ENCODE measurements at places on chromosomes 3 and 15. TPM values are rescaled to one million over a fixed set of nuclear protein-coding genes. Genes with fewer than 3 reads are reported as not detected.

The TMIE gene
- total RNA-seq, result 0.66 TPM

The GOLGA8T gene
- 0.53 TPM for total RNA-seq

The GTPBP8 gene
- total RNA-seq, result 29.8 TPM

DNA sequence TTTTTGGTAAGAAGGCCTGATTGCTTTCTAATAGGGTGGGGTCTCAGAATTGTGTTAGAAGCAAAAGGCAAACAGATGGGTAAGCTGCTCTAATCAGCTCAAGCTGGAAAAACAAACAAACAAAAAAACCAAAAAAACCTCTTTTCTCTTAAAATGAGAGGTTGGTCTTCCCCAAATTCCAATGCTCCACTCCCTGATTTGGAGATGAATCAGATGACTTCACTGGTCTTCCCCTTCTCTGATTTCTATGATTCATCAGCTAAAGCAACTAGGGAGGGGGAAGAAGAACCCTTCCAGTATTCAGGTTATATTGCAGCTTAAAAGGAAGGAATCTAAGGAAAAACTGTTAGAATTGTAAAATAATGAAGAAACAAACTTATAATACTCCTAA lies 9.6 kb upstream of the ANXA2 start:
- no peak for DNase-seq
- no peaks in the 10 kb centered on the region for H3K27me3 ChIP-seq
- no peaks in the 10 kb centered on the region for H3K36me3 ChIP-seq
- H3K4me1 ChIP-seq, result no peaks in the 10 kb centered on the region
- H3K27ac ChIP-seq, result no peak overlapping the region

DNA sequence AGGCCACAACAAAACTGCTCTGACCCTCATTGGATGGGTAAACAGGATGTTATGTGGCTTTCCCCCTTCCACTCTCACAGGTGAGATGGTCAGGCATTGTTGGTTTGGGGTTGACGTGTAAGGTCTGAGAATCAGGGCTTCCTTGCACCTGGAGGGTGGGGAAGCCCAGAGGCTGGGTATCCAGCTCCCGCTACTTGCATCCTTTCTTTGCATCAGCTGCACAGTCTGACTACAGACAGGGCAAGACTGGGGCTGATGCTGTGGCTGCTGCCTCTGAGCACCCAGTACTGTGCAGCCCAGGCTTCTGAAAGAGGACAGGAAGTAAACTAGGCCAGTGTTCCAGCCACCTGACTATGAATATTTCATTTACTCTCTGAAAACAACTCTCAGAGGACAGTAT lies 58.0 kb upstream of the ATP2B2 start:
- no peak overlapping the region for H3K4me3 ChIP-seq
- no peaks in the 10 kb centered on the region for H3K36me3 ChIP-seq
- no peaks in the 10 kb centered on the region for H3K27me3 ChIP-seq

- no peaks in the 10 kb centered on the region for H3K27me3 ChIP-seq
- H3K36me3 ChIP-seq, result no peaks in the 10 kb centered on the region
- no peak overlapping the region for H3K27ac ChIP-seq
- no peak overlapping the region for H3K4me3 ChIP-seq
- peak; percentile 91 for DNase-seq
These were observed 106.3 kb upstream of the RNU6-1 start for GRCh38 chr15:67945951-67946700.

DNA sequence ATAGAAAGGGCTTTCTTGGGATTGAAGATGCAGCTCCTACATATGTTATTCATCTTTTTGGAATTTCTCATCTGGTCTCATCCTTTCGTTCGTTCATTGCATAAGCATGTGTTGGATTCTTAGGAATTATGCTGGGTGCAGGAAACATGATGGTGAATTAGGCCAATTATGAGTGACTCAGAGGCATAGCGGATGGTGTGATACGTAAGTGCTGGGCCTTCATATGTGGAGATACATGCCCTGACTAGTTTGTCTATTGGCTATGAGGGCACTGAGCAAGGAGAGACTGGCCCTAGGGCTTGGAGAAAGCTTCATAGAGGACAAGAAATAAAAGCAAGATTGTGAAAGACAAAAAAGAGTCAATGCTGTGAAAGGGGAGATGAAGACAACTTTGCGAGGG lies 235.1 kb downstream of the MYRIP start:
- no peak overlapping the region for H3K4me3 ChIP-seq
- no peak for DNase-seq
- H3K27ac ChIP-seq, result peak overlapping the region; percentile 42

GRCh38 chr15:67922971-67923945 lies 83.4 kb upstream of the RNU6-1 start:
- H3K4me3 ChIP-seq, result no peak overlapping the region
- no peaks in the 10 kb centered on the region for H3K36me3 ChIP-seq
- H3K27ac ChIP-seq, result no peak overlapping the region
- no peaks in the 10 kb centered on the region for H3K27me3 ChIP-seq

DNA sequence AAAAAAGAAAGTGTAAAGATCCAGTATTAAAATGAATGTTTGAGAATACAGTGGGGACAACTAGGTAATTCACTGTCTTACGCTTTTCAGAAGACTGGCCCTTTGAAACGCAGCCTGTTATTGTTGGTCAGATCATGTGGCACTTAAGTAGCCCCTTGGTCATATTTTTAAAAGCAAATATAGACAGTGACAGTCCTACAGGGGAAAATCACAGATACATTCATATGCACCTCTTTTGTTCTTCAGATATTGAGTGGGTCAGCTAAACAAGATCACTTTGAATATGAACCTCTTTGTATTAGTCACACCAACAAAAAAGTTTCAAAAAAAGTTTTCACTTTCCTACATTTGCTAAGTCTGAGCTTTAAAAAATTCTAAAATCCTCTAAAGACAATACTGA lies 36.0 kb downstream of the TIGIT start:
- H3K36me3 ChIP-seq, result 0 out of 2 replicates have a peak, but pooled peaks cover 2% of the 10 kb centered on the region
- DNase-seq, result no peak
- no peaks in the 10 kb centered on the region for H3K27me3 ChIP-seq
- no peaks in the 10 kb centered on the region for H3K4me1 ChIP-seq
- no peak overlapping the region for H3K4me3 ChIP-seq

- H3K4me3 ChIP-seq, result no peak overlapping the region
- H3K27me3 ChIP-seq, result no peaks in the 10 kb centered on the region
- no peak overlapping the region for H3K27ac ChIP-seq
- H3K36me3 ChIP-seq, result no peaks in the 10 kb centered on the region
- no peaks in the 10 kb centered on the region for H3K4me1 ChIP-seq
These were observed 70.0 kb downstream of the CFAP20DC start for GRCh38 chr3:58979840-58980239.

GRCh38 chr3:57756528-57757401 lies 656 bp downstream of the SLMAP start:
- no peaks in the 10 kb centered on the region for H3K4me1 ChIP-seq
- peaks cover 13% of the 10 kb centered on the region for H3K36me3 ChIP-seq
- H3K4me3 ChIP-seq, result peak overlapping the region; percentile 96
- peak; percentile 33 for DNase-seq
- no peak overlapping the region for H3K27ac ChIP-seq

DNA sequence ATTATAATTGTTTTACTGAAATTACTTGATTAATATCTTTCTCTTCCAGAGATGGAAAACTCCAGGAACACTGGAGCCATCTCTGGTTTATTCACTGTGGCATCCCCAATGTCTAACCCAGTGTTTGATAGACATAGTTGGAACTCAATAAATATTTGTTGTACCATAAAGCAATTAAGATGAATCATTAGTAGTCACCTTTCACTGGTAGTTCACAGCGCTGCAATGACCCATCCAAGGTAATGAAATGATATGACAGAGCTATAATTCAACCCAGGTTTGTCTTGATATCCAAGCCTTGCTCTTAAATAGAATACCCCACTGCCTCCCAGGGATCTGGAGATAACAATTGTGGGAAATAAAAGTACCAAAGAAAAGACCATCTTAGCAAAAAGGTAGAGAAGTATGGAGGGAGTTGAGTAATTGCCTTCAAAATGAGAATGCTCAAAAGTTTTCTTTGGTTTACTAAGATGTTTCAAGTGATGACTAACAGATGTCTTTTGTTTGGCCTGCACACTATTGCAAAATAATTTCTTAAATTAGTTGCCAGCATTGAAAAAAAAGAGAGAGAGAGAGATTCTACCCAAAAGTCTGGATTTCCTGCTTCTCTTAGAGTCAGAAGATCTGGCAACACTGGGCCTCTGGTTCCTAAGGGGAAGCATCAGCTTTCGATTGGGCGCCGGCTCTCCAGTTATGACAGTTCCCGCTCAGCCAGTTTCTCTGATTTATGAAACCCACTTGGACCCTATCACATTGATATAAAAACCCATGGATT lies 348.5 kb downstream of the ERC2 start:
- peaks cover 21% of the 10 kb centered on the region for H3K4me1 ChIP-seq
- DNase-seq, result no peak
- H3K27ac ChIP-seq, result no peak overlapping the region
- H3K36me3 ChIP-seq, result peaks cover 2% of the 10 kb centered on the region
- H3K27me3 ChIP-seq, result no peaks in the 10 kb centered on the region
- no peak overlapping the region for H3K4me3 ChIP-seq

DNA sequence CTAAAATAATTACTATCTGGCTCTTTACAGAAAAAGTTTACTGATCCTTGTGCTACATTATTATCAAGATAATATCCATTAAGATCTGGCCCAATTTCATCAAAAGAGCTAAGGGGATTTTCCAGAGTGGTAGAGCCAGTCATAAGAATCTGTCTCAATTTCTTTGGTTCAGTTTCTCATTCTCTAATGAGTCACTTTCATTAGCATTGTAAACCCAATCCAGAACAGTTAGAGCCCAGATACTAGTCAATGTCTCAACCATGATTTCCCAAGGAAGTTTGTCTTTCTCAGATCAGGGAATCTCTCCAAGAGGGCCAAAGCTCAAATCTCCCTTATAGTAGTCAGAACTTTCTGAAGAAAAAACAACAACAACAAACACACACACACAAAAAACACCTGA lies 131.1 kb upstream of the PPP2R3A start:
- no peak for DNase-seq
- H3K36me3 ChIP-seq, result no peaks in the 10 kb centered on the region
- H3K4me3 ChIP-seq, result no peak overlapping the region
- no peaks in the 10 kb centered on the region for H3K27me3 ChIP-seq
- no peak overlapping the region for H3K27ac ChIP-seq

- DNase-seq, result no peak
- peaks cover 10% of the 10 kb centered on the region for H3K36me3 ChIP-seq
- no peak overlapping the region for H3K4me3 ChIP-seq
- H3K27me3 ChIP-seq, result no peaks in the 10 kb centered on the region
- no peaks in the 10 kb centered on the region for H3K4me1 ChIP-seq
- no peak overlapping the region for H3K27ac ChIP-seq
These were observed 1097.8 kb downstream of the NAALADL2 start for GRCh38 chr3:175956964-175957363.

DNA sequence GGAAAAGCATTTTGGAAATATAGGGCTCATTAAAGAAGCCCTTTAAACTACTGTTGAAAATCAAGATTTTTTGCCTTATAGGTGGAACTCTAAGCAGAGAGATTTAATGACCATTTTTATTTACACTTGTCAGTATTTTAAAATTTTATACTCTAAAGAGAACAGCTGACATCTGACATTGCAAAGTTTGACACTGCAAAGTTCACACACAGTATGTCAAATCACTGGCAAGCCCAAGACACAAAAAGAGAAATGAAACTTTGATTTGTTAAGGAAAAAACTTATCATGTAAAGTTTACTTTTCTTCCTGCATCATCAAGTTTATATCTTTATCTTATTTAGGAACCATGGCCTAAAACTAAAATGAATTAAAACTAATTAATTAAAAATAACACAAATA lies 40.2 kb downstream of the DPH6 start:
- H3K4me3 ChIP-seq, result no peak overlapping the region
- no peak overlapping the region for H3K27ac ChIP-seq
- H3K27me3 ChIP-seq, result no peaks in the 10 kb centered on the region
- no peak for DNase-seq

DNA sequence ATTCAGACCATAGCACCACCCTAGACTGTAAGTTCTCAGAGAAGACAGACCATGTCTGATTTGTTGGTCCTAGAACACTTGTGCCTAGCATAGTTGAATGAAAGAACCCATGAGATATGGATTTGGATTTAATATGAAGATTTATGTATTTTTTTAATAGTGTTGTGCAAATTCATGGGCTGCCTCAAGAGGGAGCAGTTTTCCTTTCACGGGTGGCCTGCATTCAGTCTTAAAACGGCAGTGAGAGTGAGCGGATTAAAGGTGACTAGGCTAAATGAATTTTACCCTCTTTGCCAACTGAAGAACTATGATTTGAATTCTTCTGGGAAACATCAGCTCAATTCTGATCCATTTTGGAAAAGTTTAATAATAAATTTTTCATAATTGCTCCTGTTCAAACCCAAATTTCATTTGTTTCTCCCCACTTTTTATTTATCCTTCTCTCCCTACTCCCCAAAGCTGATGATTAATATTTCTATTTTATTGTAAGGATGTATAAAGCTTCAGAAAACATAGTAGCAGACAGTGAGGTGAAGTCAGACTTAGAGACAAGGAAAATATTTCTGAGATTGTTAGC lies 67.3 kb downstream of the MORC1 start:
- H3K36me3 ChIP-seq, result no peaks in the 10 kb centered on the region
- H3K27ac ChIP-seq, result no peak overlapping the region
- no peak overlapping the region for H3K4me3 ChIP-seq
- no peak for DNase-seq

GRCh38 chr3:43792904-43793303 lies 102.2 kb downstream of the ABHD5 start:
- H3K27me3 ChIP-seq, result no peaks in the 10 kb centered on the region
- H3K4me3 ChIP-seq, result no peak overlapping the region
- DNase-seq, result peak; percentile 27
- H3K36me3 ChIP-seq, result no peaks in the 10 kb centered on the region
- H3K27ac ChIP-seq, result no peak overlapping the region
